ENCODE measurements at places on chromosomes 12 and 14.
A peak's percentile ranks its signal among the peaks of the same experiment; 100 is the strongest.

- DNase-seq: no peak
Measured at GRCh38 chr12:85329913-85330312, 49.9 kb downstream of the ALX1 start.

DNA sequence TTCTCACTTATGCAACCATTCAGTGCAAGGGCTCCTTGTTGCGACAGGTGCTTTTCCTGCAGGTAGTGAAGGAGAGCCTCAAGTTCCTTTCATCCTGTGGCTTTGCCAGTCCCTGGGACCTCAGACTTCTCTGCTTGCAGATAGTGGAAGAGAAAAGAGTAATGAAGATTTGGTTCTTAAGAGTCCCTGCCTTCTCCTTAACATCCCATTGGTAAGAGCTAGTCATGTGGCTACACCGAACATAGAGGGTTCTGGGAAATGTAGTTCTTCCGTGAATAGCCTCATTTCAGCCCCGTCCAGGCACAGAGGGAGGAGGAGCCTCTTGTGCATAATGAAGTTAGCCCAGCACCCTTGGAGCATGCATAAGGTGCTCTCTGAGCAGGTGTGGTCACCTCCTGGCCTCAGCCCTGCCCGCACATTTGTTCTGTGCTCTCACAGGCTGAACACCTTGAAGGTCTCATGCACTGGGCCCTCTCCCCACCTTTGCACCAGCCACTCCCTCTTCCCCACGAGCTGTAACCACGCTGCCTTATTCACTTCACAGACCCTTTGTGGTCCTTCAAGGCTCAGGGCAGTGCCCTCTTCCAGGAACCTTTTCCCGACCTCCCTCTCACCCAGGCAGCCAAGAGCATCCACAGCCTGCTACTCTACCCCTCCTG is 134.0 kb downstream of the BCL11B start:
- DNase-seq: no peak

DNA sequence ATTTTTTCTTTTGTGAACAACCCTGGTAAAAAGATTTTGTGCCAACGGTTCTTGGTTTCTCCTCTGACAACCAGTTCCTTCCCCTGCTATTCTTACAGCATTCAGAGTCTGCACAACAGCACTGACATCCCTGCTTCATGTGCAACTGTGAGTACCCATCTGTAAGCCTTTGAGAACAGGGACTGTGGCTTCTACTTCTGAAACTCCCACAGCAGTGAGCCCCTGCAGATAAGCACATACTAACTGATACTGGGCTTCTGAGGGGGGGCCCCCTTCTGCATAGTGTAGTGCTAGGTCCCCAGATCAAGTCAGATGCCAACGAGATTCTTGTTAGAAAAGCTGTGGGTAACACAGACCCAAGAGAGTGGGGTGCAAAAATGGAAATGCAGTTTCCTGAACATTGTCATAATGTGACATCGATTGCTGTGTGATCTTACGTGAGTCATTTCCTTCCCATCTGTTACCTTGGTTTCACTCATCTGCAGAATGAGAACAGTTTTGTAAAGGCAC is 11.1 kb upstream of the NINJ2 start:
- peak; percentile 40 for DNase-seq

GRCh38 chr14:85093631-85094330 is 436.2 kb upstream of the FLRT2 start:
- no peak for DNase-seq

- no peak for DNase-seq
Measured at GRCh38 chr12:64531665-64532334, 78.5 kb upstream of the RASSF3 start.

Measured in DMS53 (cell line).